Stomach (tissue), 19 donors: ENCODE measurements at places on chromosomes 6 and 20. TPM values are rescaled to one million over a fixed set of nuclear protein-coding genes. Genes with fewer than 3 reads are reported as not detected.

GRCh38 chr6:169786349-169786748 is 34.9 kb downstream of the ERMARD start:
- DNase-seq: no peak
- no peak overlapping the region for H3K4me3 ChIP-seq
- no peaks in the 10 kb centered on the region for H3K27me3 ChIP-seq
- no peak overlapping the region for H3K27ac ChIP-seq
- no peaks in the 10 kb centered on the region for H3K36me3 ChIP-seq

DNA sequence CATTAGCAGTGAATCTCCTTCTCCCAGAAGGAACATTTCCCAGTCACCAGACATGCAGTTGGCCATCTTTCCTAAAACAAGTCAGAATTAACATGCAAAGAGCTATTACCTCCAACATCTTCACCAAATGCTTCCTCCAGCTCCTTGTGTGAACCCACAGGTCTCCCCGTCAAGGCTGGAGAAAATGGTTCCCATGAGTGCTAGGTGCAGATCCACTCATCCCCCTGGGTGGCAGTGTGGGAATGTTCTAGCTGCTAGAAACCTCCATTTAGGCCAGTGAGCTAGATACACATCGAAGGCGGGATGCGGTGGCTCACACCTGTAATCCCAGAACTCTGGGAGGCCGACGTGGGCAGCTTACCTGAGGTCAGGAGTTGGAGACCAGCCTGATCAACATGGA is 603.9 kb upstream of the SLC35B3 start:
- H3K27ac ChIP-seq: no peak overlapping the region
- no peak for DNase-seq
- H3K4me3 ChIP-seq: no peak overlapping the region
- H3K36me3 ChIP-seq: no peaks in the 10 kb centered on the region

DNA sequence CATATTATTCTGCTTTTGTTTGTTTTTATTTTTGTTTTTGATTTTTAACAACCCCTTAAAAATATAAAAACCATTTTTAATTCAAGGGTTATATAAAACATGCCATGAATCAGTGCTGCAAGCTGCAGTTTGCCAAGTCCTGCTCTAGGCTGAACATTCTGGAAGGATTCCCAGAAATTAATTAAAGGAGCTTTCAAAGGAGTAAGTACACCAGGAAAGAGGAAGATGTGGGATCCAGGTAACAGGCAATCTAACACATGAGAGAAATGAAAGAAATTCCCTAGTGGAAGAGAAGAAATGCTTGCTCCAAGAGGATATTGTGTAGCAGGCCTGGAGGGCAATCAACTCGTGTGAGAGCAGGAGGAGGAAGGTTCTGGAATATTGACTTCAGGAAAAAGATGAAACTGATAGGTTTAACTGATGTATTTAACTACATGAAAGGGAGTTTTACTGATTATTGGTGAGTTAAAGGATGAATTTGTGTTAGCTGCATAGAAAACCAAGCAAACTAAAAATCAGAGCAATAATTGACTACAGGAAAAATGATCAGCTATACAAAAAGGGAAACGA is 146.0 kb upstream of the PHACTR1 start:
- no peaks in the 10 kb centered on the region for H3K4me1 ChIP-seq
- no peak overlapping the region for H3K27ac ChIP-seq
- no peaks in the 10 kb centered on the region for H3K27me3 ChIP-seq

DNA sequence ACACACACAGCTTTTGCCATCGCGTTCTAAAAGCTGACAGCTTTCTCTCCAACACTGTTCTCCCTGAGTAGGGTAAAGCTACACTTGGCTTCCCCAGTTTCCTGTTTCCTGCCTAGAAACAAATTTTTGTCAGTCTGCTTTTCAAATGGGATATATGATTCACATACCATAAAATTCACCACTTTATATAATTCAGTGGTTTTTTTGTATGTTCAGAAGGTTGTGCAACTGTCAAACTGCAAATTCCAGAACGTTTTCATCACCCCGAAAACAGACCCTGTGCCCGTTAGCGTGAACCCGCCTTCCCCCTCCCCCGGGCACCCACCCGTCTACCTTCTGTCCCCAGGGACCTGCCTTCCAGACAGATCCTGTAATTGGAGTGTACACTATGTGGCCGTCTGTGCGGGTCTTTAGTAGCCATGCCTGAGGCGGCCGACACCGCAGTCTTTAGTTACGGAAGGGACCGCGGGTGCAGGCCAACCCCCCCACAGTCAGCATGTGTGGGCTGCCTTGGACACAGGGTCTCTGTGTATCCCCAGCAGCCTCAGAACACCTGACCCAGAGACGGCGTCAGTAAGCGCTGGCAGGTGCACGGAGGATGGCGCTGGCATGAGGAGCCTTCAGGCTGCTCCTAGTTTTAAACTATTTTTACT is 16.6 kb downstream of the HRH3 start:
- H3K4me3 ChIP-seq: no peak overlapping the region
- H3K27me3 ChIP-seq: peaks cover 6% of the 10 kb centered on the region
- H3K36me3 ChIP-seq: peaks cover 53% of the 10 kb centered on the region
- H3K4me1 ChIP-seq: no peaks in the 10 kb centered on the region

Gene CEP162
- 33.9 TPM for total RNA-seq

Gene BPIFB4
- not detected for total RNA-seq

Gene LINC00237
- total RNA-seq: not detected
